Endothelial cell of umbilical vein (primary cell): ENCODE measurements at places on chromosomes 3 and 15. TPM values are rescaled to one million over a fixed set of nuclear protein-coding genes. Genes with fewer than 3 reads are reported as not detected.

BCHE gene
- 0.40 and 0.66 TPM in 2 replicates for polyA plus RNA-seq

MORC1 gene
- not detected in 2 replicates for polyA plus RNA-seq

PLCL2 gene
- polyA plus RNA-seq = 1.5 and 2.3 TPM in 2 replicates

DNAH12 gene
- 0.06 and 0.10 TPM in 2 replicates for polyA plus RNA-seq

DUOX1 gene
- not detected in 2 replicates for polyA plus RNA-seq

DNAJC19 gene
- 32.6 and 32.9 TPM in 2 replicates for polyA plus RNA-seq

ALDH1L1 gene
- polyA plus RNA-seq = not detected in 2 replicates

ANKRD34C gene
- polyA plus RNA-seq = not detected in 2 replicates

FEZF2 gene
- polyA plus RNA-seq = not detected in 2 replicates

ZCWPW2 gene
- polyA plus RNA-seq = 0.04 and 0.05 TPM in 2 replicates

CCDC32 gene
- 12.0 and 24.0 TPM in 2 replicates for polyA plus RNA-seq

CSK gene
- polyA plus RNA-seq = 41.2 and 42.1 TPM in 2 replicates

RBP2 gene
- polyA plus RNA-seq = not detected in 2 replicates

LRRN1 gene
- polyA plus RNA-seq = 0.04 TPM in 1 of 2 replicates, not detected in the other

HRH1 gene
- 21.2 and 23.4 TPM in 2 replicates for polyA plus RNA-seq

PLA1A gene
- polyA plus RNA-seq = 0.07 and 0.14 TPM in 2 replicates

MESP2 gene
- 0.21 and 0.43 TPM in 2 replicates for polyA plus RNA-seq

HRG gene
- polyA plus RNA-seq = not detected in 2 replicates

ULK4 gene
- 1.9 and 3.3 TPM in 2 replicates for polyA plus RNA-seq

GUCA1C gene
- polyA plus RNA-seq = not detected in 2 replicates

FILIP1L gene
- 26.0 and 36.2 TPM in 2 replicates for polyA plus RNA-seq

GPR160 gene
- polyA plus RNA-seq = 0.35 and 0.39 TPM in 2 replicates

POTEB gene
- polyA plus RNA-seq = not detected in 2 replicates

GCSAM gene
- polyA plus RNA-seq = not detected in 2 replicates

AHSG gene
- not detected in 2 replicates for polyA plus RNA-seq

GOLGA6L7 gene
- not detected in 2 replicates for polyA plus RNA-seq

ZNF502 gene
- 0.86 and 1.0 TPM in 2 replicates for polyA plus RNA-seq

SLC24A5 gene
- not detected in 2 replicates for polyA plus RNA-seq

NLGN1 gene
- 7.9 and 8.1 TPM in 2 replicates for polyA plus RNA-seq

C3orf22 gene
- not detected in 2 replicates for polyA plus RNA-seq

CPNE9 gene
- not detected in 2 replicates for polyA plus RNA-seq

CAV3 gene
- polyA plus RNA-seq = not detected in 2 replicates

GOLGA6C gene
- polyA plus RNA-seq = not detected in 2 replicates

ATP13A5 gene
- polyA plus RNA-seq = not detected in 2 replicates

GAP43 gene
- polyA plus RNA-seq = 0.06 TPM in 1 of 2 replicates, not detected in the other

AQP9 gene
- not detected in 2 replicates for polyA plus RNA-seq

PP2D1 gene
- not detected in 2 replicates for polyA plus RNA-seq

THAP10 gene
- 1.7 TPM in 2 replicates for polyA plus RNA-seq

TRPM1 gene
- 0.19 and 0.54 TPM in 2 replicates for polyA plus RNA-seq

CBLB gene
- 17.1 and 17.8 TPM in 2 replicates for polyA plus RNA-seq

PTH1R gene
- polyA plus RNA-seq = 0.08 TPM in 1 of 2 replicates, not detected in the other

PRRT3 gene
- 1.5 and 2.0 TPM in 2 replicates for polyA plus RNA-seq
